ENCODE measurements at places on chromosomes 5 and 9.

- peak; percentile 19 for DNase-seq
These were observed at the start of gene NTRK2 for GRCh38 chr9:84669288-84670137. NTRK2 (plus strand) TSS chr9:84669729; CDS start chr9:84670749, 1,020 bp downstream.

DNA sequence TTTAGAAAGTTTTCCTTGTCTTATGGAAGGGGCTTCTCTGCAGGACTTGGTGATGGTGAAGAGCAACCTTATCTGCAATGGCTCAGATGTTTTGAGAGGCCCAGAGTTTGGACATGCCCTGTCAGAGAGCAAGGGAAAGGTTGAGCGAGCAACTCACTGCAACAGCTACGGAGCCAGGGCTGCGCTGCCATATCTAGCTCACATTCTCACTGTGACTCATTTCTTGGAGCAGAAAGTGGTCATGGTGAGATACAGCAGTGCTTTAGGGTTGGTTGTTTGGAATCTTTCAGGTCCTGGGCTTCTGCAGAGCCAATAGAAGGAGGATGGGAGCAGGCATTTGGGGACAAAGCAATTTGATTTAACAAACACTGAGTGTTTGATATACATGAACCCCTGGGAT is 12.3 kb downstream of the GLRA1 start:
- DNase-seq, result no peak

DNA sequence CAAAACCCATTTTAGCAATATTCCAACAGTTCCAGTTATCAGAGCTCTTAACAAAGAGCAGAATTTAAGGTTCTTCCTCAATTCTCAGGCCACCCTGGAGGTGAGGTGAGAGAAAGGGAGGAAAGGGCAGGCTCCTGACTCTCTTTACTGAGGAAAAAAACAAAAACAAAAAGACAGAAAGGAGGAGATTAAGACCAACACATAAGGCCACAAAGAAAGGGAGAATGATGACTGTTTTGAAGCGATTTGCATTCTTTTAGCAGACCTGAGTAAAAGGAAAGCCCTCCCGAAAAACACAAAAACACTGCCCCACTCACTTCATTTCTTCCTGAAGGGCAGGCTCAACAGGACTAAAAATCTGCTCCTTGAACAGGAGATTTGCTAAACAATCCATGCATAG is 300.5 kb downstream of the ARL15 start:
- DNase-seq, result no peak

- DNase-seq, result no peak
These were observed 36.0 kb downstream of the BNIP1 start for GRCh38 chr5:173180331-173180730.

- no peak for DNase-seq
These were observed 609.7 kb upstream of the DAB2 start for GRCh38 chr5:40034441-40034840.

- no peak for DNase-seq
These were observed 75.3 kb upstream of the IL12B start for GRCh38 chr5:159405611-159406031.

GRCh38 chr5:66281294-66281693 is 137.2 kb downstream of the SREK1 start:
- no peak for DNase-seq

- no peak for DNase-seq
These were observed 35.0 kb downstream of the TPPP start for GRCh38 chr5:658103-658502.

DNA sequence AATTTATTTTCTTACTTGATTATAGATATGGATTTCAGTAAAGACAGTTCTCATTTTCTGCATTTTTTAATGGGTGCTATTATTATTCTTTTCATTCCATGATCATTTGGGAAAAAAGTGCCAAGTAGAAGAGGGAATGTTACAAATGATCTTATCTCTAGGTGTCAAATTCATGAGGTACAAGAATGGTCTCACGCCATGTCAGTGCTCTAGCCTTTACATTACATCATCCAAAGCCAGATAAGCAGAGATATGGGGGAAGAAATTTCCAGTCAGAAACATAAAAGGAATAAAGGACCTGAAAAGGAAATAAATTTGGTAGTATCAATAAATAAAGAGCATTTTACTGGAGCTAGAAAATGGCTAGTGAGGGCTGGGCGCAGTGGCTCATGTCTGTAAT is 1544.2 kb upstream of the CDH6 start:
- no peak for DNase-seq

GRCh38 chr9:4794691-4795090 is 1.9 kb downstream of the RCL1 start:
- DNase-seq, result no peak

- no peak for DNase-seq
These were observed 59.5 kb upstream of the GNE start for GRCh38 chr9:36317766-36318165.

DNA sequence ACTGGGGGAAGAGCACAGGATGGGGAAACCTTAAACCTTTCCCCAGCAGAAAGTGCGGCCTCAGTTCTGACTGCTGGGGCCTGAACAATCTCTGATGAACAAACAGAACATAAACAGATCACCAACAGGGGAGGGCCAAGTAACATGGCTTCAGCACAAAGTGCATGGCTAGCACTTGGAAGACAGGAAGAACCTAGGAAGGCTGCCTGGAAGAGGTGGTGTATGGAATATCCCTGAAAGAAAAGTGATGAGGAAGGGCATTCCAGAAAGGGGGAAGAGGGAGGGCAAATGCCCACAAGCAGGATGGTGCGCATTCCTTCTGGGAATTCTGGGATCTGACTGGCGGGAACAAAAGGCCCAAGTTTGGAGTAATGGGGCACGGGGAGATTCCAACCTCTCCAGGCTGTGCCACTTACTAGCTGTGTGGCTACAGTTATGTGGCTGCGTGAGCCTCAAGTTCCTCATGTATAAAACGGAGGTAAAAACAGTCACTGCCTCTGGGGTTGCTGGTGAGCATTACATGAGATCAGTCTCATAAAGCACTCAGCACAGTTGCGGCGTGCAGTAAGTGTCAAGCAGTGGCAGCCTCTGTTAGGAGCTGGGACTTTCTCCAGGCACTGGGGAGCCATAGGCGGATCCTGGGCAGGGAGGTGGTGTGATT is 1.6 kb downstream of the PDGFRB start:
- DNase-seq, result no peak

GRCh38 chr5:20610681-20611080 is 622.7 kb upstream of the CDH18 start:
- no peak for DNase-seq

DNA sequence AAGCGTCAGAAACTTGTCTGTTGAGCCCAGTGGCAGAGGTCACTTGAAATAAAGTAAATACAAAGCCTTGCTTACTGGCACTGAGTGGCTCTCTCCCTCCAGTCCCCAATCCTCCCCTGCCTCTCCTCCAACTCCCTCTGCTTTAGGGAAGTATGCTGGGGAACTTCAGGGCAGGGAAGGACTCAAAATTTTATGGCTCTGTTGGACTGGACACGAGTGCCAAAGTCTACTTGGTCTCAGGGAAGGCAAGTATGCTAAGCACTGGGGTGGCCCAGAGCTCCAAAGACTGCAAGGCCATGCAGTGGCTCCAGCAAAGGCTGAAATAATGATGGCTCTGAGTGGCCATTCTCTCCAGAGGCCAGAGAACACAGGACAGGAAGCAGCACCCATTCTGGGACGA is 9.6 kb downstream of the PLGRKT start:
- no peak for DNase-seq

- DNase-seq, result no peak
These were observed 58.1 kb upstream of the SHISAL2B start for GRCh38 chr5:64632251-64632650.

GRCh38 chr5:157886796-157887380 is 27.9 kb upstream of the CLINT1 start:
- DNase-seq, result no peak

GRCh38 chr5:135040034-135040332 is 6.0 kb upstream of the PITX1 start:
- no peak for DNase-seq

GRCh38 chr5:172638209-172638768 is 2.8 kb upstream of the NEURL1B start:
- no peak for DNase-seq

DNA sequence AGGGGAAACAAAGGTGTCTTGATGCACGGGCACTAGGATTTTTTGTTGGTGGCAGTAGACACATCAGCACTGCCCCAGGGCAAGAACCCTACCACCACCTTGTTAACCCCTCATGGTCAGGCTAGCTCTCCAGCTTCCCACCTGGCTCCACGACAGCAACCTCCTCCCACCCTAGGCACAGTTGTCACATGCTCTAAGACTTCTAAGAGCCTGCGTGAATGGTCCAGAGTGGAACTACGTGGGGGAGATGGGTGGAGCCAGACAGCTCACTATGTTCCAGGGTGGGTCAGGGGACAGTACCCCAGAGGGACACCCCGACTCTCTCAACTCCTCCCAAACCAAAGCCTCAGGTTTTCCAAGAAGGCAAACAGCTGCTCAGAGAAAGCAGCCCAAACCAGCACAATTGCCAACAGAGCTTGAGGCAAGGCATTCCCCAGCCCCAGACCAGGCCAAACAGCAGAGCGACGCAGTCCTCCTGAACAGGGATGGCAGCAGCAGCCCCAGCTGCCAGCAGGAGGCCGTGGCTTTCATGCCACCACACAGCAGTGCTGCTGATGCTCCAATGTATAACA is 78.0 kb downstream of the NRG2 start:
- no peak for DNase-seq

DNA sequence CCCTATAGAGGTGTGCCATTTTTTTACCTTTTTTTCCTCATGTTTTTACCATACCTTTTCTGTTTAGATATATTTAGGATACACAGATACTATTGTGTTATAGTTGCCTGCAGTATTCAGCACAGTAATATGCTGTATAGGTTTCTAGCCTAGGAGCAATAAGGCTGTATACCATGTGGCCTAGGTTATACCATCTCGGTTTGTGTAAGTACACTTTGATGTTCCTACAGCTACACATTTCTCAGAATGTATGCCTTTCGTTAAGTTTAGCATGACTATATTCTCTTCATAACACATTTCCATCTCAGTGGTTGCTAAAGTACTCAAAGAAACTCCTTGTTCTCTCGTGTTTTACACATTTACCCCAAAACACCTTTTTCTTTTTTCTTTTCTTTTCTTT is 23.0 kb downstream of the UBE2D2 start:
- no peak for DNase-seq

DNA sequence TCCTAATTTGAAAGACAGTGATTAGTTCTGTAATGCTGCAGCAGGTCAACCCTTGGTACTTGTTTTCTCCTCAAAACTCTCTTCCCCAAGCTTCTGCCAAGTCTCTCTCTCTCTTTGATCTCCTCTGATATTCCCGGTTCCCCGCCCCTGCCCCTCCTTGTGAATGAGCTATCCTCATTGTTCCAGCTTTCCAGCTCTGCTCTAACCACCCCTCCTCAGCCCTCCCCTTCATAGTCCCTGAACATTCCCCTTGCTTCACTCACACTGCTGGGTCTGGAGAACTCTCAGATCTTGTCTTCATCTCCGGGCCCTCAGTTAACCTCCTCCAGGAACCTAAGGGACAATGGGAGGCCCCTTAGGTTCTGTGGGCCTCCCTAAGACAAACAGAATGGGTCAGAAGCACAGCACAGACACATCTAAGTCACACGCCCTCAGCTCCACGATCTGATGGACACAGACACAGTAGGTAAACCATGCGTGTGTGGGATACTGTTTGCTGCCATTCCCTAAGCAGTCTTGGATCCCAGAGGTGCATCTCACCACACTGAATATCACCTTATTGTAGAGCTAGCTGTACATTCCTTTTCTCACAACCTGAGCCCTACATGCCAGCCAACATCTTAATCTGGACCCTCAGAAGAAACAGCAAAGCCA is 17.4 kb upstream of the LARP1 start:
- no peak for DNase-seq

- peak; percentile 58 for DNase-seq
These were observed 51.0 kb downstream of the FKTN start for GRCh38 chr9:105608721-105609598.

- no peak for DNase-seq
These were observed 2.9 kb downstream of the NRARP start for GRCh38 chr9:137299203-137299565.

DNA sequence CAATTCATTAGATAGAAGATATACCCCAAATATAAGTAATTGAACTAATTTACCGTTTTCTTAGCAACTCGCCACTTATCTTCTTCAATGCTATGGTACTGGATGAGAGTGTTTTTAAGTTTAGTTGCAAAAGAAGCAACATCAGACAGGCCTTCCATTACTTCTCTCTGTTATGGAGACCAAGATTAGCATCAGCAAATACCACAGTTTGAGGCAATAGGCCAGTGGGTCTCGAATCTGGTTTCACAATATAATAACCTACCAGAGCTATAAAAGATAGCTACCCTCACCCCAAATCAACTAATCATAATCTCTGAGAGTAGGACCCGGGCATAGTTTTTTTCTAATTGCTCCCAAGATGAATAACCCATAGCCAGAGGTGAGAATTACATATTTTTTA is 5.1 kb downstream of the STARD4 start:
- no peak for DNase-seq

GRCh38 chr5:129118405-129118804 is 23.9 kb downstream of the ISOC1 start:
- no peak for DNase-seq

DNA sequence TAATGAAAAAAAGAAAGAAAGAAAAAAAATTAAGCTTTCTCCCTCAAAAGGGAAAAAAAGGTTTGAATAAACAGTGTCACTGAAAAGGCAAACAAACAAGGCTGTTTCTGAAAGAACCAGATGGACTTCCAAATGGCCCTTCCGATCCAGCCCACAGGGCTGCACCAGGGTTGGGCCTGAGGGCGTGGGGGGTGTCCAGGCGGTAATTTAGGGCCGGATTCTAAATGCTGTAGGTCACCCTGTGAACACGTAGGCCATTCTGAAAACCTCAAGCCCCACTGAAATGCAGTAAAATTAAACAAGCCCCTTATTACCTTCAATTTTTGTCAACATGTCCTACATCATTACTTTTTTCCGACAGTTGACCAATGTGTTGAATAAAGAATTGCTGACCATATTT is 132.1 kb downstream of the HSD17B3 start:
- no peak for DNase-seq

DNA sequence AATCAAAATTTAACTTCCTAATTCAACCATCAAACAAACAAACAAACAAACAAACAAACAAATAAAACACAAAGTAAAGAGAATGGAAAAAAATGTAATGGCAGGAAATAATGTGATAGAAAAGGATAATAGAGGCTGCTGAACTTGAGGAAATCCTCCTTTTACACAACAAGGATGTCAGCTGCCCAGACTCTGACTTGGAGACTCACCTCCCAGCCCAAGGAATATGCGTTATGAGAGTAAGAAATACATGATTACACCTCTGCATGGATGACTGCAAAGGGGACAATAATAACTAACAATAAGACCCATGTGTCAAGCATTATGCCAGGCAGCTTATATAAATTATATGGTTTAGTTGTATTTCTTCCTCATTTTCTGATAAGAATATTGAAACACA is 46.6 kb upstream of the JAK2 start:
- DNase-seq, result no peak

GRCh38 chr5:79982136-79982535 is 8.9 kb downstream of the MTX3 start:
- no peak for DNase-seq
